NCI-H2227 treated with DMSO at 0.1 percent for 48 hours (cell line): ENCODE measurements at places on chromosomes 13 and 19.

DNA sequence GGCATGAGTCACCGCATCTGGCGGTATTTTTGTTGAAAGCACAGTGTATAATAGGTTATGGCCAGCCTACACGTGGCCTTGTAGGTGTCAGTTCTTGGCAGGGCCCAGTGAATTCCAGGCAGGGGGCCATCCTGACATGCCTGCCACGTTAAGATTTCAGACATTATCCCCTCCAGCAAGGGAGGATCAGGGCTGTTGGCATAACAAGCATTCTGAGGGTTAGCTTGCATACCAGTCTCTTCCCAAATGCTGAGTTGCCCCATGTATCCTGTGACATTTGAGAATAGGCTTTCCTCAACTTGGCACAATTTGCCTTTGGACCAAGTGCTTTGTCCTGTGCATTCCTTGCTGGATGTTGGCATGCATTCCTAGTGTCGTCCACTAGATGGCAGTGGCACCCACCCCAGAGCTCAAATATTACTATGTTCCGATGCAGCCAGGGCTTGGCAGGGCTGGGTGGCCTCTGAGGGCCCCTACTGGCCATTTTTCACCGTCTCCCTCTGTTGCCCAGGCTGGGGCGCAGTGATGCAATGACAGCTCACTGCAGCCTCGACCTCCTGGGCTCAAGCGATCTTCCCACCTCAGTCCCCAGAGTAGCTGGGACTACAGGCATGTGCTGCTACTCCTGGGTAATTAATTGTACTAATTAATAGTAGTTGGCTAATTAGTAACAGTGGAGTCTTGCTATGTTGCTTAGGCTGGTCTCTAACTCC is 31.2 kb downstream of the NLRP12 start:
- peak; percentile 97 for DNase-seq

DNA sequence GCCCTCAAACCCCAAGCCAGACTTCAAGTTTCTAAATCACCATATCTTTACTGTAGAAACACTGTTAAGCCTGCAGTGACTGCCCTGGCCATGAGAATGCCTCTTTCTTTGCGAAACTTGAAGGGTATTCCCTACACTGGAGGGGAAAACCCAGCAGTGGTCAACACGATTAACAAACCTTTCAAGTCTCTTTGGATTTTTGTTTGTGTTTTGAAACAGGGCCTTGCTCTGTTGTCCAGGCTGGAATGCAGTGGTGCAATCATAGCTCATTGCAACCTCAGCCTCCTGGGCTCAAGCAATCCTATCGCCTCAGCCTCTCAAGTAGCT is 17.4 kb upstream of the POMP start:
- no peak for DNase-seq

DNA sequence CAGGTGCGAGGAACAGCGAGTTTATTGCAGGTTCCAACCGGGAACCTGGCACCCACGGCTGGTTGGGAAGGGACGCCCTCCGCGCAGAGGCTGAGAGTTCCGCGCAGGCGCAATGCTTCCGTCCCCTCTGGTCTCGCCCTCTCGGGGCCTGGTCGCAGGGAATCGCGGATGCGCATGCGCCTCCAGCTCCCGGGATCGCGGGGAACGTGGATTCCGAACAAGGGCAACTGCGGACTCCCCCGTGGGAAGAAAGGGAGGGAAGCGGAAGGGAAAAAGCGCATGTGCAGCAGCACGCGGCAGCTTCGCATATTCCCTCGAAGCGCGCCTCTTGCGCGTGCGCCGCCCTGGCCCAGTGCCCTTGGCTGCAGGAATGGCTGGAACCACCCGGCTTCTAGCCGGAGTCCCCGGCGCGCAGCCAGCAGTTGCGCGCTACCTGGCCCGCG is 1.1 kb downstream of the TSSK6 start:
- no peak for DNase-seq

DNA sequence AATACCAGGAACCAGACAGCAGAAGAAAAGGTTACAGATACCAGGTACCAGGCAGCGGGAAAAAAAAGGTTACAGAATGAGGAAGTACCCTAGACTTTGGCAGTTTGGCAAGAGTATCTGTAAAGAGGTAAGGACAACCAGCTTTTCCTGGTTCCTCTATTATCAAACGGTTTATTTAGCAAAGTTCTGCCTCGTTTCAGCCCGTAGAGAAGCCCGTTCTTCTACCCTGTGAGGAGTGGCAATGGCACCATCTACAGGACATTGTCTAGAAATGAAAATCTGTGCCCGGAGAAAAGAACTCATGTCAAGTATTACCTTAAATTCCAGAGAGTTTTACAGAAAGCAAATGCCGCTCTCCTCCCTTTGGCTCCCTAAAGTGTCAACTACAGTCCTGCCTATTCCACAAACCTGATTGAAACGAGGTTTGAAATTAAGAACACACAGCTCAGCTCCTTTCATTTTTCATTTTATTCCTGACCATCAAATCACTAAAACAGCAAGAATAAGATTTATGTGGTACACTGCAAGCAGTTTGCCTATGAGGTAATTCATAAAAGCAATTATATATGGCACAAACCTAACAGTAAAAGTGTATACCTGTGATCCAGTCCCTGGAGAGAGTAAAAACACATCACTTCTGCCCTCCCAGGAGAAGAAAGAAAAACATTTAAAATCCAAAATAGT is 226.3 kb downstream of the SLC7A1 start:
- DNase-seq: peak; percentile 10

- no peak for DNase-seq
Measured at GRCh38 chr13:33953203-33953602, 135.3 kb downstream of the RFC3 start.
